ENCODE measurements at places on chromosomes 12 and 14.

DNA sequence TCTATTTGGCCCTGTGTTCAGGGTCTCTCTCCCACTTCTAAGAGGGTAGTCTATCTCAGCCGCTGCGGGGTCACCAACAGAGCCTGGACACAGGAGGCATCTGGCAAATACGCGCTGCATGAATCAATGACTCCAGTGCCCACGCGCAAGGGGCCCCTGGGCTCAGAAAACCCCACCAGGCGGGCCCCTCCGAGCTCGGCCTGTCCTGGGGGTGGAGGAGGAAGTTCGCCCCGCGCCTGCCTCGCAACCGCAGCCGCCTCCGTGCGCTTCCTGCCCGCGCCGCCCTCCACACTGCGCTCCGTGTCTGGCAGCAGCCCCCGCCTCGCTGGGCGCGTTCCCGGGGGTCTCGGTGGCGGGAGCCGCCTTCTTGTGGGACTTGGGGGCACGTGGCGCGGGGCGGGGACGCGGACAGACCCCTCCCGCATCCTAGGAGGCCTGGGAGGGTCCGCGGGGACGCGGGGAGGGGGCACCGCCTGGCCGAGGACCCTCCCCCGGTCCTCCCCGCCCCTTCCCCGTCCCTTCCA, 811 bp upstream of the FBRSL1 start:
- peak; percentile 33 for DNase-seq

- no peak for DNase-seq
These were observed 121.2 kb downstream of the PRICKLE1 start for GRCh38 chr12:42468341-42468821.

DNA sequence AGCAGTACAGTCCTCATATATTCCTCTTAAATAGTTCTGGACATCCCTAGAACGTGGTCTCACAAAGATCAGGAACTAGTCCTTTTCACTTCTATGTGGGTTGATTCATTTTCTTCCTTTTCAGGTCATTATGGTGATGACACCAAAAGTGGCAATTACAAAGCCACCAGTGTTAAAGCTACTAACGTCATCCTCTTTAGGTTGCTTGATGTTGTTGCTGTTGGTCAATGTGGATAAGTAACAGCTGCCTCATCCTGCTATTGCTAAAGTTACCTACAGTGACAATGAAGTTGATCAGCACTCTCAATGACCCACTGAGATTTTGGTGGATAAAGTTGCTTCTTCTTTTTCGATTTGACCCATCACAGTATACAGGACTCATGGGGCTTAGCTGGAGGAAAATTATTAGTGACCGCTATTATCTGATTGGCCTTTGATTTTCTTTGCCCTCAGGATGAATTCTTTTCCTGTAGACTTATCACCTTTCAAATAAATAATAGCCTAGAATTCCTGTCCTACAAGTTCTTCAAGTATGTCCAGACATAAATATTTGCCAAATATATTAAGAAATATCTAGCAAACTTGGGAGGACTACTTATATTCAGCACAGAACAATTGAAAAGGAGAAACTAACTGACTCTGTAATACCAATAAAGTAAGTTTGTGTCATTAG, 54.0 kb upstream of the ATP2B1 start:
- DNase-seq: no peak

- DNase-seq: no peak
These were observed 117.7 kb upstream of the C14orf180 start for GRCh38 chr14:104461676-104462449.

DNA sequence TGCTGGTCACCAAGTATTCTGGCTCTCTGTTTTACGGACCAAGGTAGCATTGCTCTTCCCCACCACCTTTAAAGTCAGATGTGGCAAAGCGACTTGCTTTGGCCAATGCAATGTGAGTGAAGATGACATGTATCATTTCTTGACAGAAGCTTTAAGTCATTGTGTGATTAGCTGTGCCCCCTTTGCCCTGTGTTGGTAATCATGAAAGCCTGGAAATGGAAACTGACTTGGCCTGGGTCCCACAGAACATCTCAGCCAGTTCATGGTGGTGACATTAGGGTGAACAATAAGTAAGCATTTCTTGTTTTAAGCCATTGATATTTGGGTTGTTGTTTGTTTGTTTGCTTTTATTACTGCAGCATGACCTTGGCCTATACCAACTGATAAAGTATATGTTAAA, 15.9 kb upstream of the YLPM1 start:
- no peak for DNase-seq

DNA sequence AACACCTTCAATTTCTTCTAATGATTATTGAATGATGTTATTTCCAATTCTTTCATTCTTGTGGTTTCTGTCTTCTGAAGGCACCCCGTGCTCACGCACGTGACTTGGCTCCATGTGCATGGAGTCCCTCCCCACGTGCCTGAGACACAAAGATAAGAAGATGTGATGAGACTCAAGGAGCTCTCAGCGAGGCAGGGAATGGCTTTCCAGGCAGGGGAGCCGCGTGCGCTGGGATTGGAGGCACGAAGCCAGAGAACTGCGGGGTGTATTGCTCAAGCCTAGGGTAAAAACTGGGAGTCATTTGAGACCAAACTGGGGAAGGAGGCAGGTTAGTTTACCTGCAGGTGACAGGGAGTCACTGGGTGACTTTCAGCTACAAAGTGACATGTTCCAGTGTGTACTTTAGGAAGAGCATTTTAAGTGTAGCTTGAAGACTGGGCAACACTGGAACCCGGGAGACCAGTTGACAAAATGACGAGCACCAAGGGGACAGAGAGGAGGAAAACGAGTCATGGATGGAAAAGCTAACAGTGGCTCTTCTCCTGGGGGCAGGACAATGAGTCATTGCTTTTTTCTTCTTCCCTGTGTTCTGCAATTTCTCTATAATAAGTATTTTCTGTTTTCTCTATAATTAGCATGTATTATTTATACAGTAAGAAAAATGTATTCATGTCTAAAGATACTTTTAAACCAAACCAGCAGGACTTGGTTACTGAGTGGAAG, 311.7 kb upstream of the FKBP4 start:
- no peak for DNase-seq

DNA sequence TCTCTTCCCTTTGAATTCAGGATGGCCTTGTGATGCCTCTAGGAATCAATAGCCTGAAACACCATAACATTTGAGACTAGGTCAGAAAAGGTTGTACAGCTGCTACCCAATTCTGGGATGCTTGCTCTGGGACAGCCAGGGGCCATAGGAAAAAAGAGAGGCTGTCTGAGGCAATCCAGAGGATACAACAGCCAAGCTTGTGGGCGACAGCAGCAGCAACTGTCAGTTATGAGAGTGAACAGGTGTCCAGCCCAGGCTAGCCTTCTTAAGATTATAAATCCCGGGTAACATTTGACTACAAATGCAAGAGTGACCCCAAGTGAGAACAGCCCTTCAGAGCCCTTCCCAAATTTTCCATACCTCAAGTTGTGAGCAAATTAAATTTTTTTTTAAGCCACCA, 11.1 kb downstream of the DCN start:
- DNase-seq: no peak
